ENCODE measurements at places on chromosomes 6 and 20. TPM values are rescaled to one million over a fixed set of nuclear protein-coding genes. Genes with fewer than 3 reads are reported as not detected.

Gene FAXC
- 0.23 TPM for total RNA-seq

Gene TP53TG5
- total RNA-seq, result not detected

Gene HUS1B
- total RNA-seq, result 0.86 TPM

Gene KIF6
- not detected for total RNA-seq

GRCh38 chr6:42269553-42269952, 51.9 kb upstream of the MRPS10 start:
- peak overlapping the region; percentile 8 for H3K27ac ChIP-seq
- H3K36me3 ChIP-seq, result peaks cover 16% of the 10 kb centered on the region
- no peaks in the 10 kb centered on the region for H3K27me3 ChIP-seq
- H3K4me3 ChIP-seq, result no peak overlapping the region

DNA sequence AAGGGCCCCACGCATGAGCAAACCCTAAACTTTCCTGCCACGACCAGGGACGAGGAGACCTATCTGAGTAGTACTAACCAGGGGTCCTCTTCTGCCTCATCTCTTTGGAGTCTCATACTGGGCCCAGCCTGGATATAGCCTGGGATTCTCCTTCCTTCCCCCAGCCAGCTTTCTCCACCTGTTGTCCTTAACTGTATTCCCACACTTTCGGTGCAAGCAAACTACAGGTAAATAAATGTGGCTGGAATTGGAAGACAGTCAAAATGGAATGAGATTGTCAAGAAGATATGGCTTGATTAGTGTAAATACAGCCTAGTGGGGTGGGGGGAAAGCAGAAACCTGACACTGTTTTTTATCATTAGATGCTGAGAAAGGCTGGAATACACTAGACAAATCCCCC, 23.5 kb upstream of the LY86 start:
- peaks cover 10% of the 10 kb centered on the region for H3K36me3 ChIP-seq
- peaks cover 20% of the 10 kb centered on the region for H3K27me3 ChIP-seq
- no peak overlapping the region for H3K4me3 ChIP-seq

GRCh38 chr6:39572661-39573340, 152.4 kb downstream of the KIF6 start:
- H3K4me1 ChIP-seq, result no peaks in the 10 kb centered on the region
- DNase-seq, result no peak
- no peaks in the 10 kb centered on the region for H3K36me3 ChIP-seq
- H3K27me3 ChIP-seq, result no peaks in the 10 kb centered on the region
- H3K4me3 ChIP-seq, result no peak overlapping the region

- no peak for DNase-seq
- no peaks in the 10 kb centered on the region for H3K36me3 ChIP-seq
- no peak overlapping the region for H3K4me3 ChIP-seq
- H3K27me3 ChIP-seq, result no peaks in the 10 kb centered on the region
- H3K27ac ChIP-seq, result no peak overlapping the region
Observed at GRCh38 chr6:38264605-38265004, 375.1 kb downstream of the BTBD9 start.

DNA sequence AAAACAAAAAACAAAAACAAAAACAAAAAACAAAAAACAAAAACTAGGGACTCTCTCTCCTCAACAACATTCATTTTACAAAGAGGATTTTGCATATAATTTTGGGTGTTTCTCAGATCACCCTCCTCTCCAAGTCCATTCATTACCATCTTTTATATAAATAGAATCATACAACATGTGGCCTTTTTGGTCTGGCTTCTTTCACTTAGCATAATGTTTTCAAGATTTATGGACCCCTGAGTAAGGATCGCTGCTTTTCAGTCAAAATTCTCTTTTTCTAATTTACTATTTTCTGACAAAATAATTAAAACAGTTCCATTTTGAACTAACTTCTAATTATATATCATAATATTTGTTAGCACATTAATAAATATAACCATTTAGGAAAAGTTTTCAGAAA, 94.8 kb downstream of the UBE3D start:
- no peak for DNase-seq
- H3K4me1 ChIP-seq, result no peaks in the 10 kb centered on the region
- no peaks in the 10 kb centered on the region for H3K36me3 ChIP-seq

GRCh38 chr20:53149148-53149889, 177.2 kb downstream of the TSHZ2 start:
- peaks cover 19% of the 10 kb centered on the region for H3K4me1 ChIP-seq
- no peaks in the 10 kb centered on the region for H3K27me3 ChIP-seq
- H3K4me3 ChIP-seq, result no peak overlapping the region
- no peaks in the 10 kb centered on the region for H3K36me3 ChIP-seq

DNA sequence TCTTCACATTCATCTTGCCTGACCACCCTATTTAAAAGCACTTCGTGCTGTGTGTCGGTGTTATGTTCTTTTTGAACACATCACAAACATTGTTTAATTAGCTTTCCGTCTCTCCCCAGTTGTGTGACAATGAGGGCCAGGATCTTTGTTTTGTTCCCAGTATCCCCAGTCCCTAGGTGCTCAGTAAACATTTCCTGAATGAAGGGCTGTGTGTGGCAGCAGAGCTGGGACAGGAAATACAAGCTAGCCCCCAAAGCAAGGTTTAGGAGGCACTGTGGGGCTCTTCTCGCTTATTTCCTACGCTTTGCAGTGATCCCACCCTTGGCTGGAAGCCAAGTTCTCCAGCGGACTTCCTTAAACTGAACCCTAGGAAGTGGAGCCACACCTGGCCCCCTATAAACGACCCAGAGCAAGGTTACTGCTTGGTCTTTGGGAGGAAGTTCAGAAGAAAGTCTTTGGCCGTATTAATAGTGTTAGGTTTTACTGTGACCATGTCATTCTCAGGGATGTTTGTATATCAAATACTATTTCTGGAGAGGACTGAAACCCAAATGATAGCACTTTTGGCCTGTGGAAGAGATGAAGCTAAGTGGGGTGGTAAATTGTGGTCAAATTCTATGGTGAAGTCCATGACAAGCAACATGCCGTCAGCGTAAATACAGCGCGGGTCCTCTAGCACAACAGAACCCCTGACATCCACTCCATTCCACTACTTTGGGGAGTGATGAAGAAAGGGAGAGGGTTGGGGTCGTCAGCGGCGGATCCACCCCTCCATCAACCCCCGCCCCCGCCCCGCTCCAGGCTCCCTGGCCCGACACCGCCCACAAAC, 570 bp upstream of the FANCE start:
- peaks cover 5% of the 10 kb centered on the region for H3K27me3 ChIP-seq
- H3K27ac ChIP-seq, result no peak overlapping the region
- peaks cover 38% of the 10 kb centered on the region for H3K4me1 ChIP-seq
- peak overlapping the region; percentile 80 for H3K4me3 ChIP-seq
- no peak for DNase-seq
- H3K36me3 ChIP-seq, result peaks cover 12% of the 10 kb centered on the region

- no peak for DNase-seq
- no peaks in the 10 kb centered on the region for H3K4me1 ChIP-seq
- no peaks in the 10 kb centered on the region for H3K36me3 ChIP-seq
- no peak overlapping the region for H3K27ac ChIP-seq
- H3K4me3 ChIP-seq, result no peak overlapping the region
- H3K27me3 ChIP-seq, result no peaks in the 10 kb centered on the region
Observed at GRCh38 chr20:15100506-15101160, 763.2 kb upstream of the FLRT3 start.

All from activated CD4-positive, alpha-beta memory T cell treated with anti-CD3 and anti-CD28 coated beads, Interleukin-2, amount 10 ng/mL, durations not matched to agents 7 days and 5 days (primary cell).